ENCODE measurements at places on chromosomes 2 and 18. TPM values are rescaled to one million over a fixed set of nuclear protein-coding genes. Genes with fewer than 3 reads are reported as not detected.

The HOXD13 gene
- polyA plus RNA-seq: 0.43 TPM

The ASB18 gene
- polyA plus RNA-seq: not detected

GRCh38 chr18:56085551-56085950 lies 497.6 kb upstream of the TCF4 start:
- no peak for DNase-seq

DNA sequence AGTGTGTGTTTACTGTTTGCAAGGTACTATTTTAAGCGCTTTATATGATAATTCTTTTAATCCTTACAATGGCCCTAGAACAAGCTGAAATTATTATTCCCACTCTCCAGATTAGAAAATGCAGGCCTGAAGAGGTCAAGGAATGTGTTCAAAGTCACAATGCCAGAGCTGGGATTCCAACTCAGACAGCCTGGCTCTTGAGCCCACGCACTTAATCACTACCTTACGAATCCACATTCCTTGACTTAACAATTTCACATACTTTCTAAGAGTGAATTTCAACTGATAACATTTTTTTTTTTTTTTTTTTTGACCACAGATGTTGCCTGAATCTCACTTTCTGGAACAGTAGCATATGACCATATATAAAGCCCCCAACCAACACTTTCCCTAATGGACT lies 400.3 kb downstream of the NCKAP5 start:
- no peak for DNase-seq

The COBLL1 gene
- 56.2 TPM for polyA plus RNA-seq

The IL36A gene
- polyA plus RNA-seq: not detected

- DNase-seq: no peak
Measured at GRCh38 chr2:33411765-33412164, 64.7 kb upstream of the RASGRP3 start.

- no peak for DNase-seq
Measured at GRCh38 chr18:13461936-13462335, 243.4 kb downstream of the LDLRAD4 start.

The BARD1 gene
- polyA plus RNA-seq: 6.6 TPM

The POTEF gene
- polyA plus RNA-seq: not detected

The C1D gene
- polyA plus RNA-seq: 11.4 TPM

The SPATA3 gene
- polyA plus RNA-seq: not detected

DNA sequence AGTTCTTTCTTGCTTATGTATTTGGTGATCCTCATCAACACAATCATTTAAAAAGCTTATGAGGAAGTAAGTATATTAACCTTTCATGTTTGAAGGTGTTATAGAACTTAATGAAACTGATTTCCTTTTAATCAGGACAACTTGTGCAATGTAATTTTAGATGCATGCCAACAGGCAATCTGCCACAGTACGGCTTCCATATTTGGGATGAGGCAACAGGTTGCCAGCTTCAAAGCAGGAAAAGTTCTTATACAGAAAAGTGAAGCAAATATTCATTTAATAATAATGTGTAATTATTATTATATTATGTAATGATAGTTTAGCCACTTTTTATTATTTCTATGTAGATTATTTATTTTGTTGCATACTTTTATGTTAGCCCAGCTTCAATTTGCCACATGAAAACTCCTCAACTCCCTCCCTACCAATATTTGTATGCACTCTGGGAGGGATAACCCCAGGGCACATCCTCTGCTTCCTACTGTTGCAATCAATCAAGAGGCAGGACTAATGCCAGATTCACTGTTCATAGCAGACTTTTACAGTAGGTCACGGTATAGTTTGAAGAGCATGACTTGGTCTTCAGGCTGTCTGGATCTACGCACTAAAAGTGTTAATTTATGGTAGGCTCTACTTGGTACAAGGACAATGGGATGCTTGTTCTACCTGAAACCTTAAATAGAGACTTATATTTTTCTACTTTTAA lies 277.2 kb downstream of the AGPS start:
- DNase-seq: no peak

GRCh38 chr18:42281124-42281523 lies 326.1 kb downstream of the PIK3C3 start:
- DNase-seq: no peak

GRCh38 chr2:100910111-100910510 lies 90.2 kb downstream of the NPAS2 start:
- no peak for DNase-seq

The UGT1A3 gene
- polyA plus RNA-seq: not detected

DNA sequence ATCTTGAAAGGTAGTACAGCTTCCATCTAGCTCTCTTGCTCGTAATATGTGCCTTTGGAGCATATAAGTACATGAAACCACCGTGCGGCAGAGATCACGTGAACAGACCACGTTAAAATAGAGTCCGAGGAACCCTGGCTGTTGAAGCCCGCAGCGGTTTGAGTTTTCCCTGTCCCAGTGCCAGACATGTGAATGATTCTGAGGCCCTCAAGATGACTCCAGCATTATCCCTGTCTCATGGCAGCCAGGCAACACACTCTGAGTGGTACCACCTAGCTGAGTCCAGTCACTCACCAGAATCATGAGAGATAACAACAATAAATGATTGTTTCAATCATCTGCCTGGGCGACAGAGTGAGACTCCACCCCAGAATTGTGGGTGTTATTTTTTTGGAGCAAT lies 21.6 kb upstream of the AAK1 start:
- no peak for DNase-seq

- DNase-seq: no peak
Measured at GRCh38 chr2:227884511-227884947, 13.1 kb downstream of the DAW1 start.

- DNase-seq: no peak
Measured at GRCh38 chr2:121707344-121707919, 29.2 kb downstream of the NIFK start.

DNA sequence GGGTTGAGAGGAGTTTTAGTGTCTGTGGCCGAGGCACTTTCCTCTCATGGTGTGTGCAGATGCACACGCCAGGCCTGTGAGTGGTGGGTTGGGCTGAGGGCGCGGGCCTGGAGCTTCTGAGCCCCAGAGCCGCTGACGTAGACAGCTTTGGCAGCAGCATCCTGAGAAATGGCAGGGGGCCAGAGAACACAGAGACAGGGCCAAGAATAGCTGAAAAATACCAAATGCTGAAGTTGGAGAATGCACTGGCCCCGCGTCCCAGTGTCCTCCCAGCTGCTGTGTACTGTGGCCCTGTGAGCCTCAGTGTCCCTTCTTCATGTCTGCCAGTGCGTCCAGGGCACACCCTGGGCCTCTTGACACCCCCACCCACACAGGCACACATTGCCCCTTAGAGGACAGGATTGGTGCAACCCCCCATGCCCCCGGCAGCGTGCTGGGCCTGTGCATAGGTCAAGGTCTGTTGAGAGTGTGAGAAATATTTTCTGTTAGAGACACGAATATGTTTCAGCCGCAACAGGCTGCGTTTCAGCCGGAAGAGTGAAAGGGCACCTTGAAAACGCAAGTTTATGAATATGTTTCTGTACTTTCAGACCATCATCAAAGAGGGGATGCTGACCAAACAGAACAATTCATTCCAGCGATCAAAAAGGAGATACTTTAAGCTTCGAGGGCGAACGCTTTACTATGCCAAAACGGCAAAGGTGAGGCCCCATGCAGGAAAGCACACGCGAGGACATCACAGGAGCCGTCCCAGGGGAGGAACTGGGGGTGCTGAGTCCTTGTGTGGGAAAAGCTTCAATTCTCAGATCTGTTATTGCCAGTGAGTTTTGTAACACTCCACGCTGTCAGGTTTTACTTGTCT lies 33.6 kb downstream of the DGKD start:
- peak; percentile 62 for DNase-seq

The SUCLG1 gene
- 51.5 TPM for polyA plus RNA-seq

DNA sequence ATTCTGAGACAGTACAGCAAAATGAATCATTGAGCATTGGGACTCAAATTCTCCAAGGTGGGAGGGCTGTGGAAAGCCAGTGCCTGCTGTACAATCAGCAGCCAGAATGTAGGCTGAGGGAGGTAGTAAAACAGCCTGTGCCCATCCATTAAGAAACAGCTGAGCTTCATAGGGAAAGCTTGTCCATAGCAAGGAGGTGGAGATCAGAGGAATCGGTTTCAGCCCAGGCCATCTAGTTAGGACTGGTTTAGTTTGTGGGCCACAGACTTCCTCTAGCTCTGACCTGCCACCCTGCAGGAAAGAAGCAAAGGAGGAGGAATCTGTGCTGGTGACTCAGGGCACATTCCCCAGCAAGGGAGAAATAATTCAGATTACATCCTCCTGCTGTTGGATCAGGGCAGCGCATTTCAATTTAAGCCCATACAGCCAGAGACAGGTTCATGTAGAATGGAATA lies 333.4 kb downstream of the SETBP1 start:
- DNase-seq: peak; percentile 41

The COL3A1 gene
- 1,450 TPM for polyA plus RNA-seq

GRCh38 chr2:24926602-24927252 lies 6.7 kb upstream of the ADCY3 start:
- DNase-seq: no peak

The UGT1A4 gene
- polyA plus RNA-seq: not detected

The LAMA1 gene
- polyA plus RNA-seq: 3.2 TPM

DNA sequence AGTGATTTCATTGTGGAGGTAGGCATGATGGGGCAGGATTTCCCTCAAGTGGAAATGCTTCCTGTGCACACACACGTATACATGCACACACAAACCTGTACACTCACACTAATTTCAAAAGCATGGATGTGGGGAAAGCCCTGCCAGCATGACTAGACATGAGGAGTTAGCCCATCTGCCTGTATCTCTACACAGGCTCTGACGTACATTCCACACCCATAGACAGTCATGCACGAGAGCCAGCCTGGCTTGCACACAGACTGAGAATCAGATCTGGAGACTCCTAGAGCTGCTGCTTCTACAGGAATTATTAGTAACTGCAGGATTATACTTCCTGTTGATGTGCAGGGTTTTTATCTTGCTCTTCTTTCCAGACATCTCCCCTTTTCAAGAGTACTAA lies 27.3 kb upstream of the NFU1 start:
- DNase-seq: no peak

GRCh38 chr2:44805401-44806235 lies 135.9 kb upstream of the SIX3 start:
- DNase-seq: no peak

GRCh38 chr2:37713258-37713700 lies 41.8 kb upstream of the CDC42EP3 start:
- peak; percentile 88 for DNase-seq

GRCh38 chr2:220569112-220569897 lies 941.9 kb downstream of the SLC4A3 start:
- no peak for DNase-seq

The ERBB4 gene
- not detected for polyA plus RNA-seq

GRCh38 chr2:223740679-223741078 lies 96.7 kb downstream of the AP1S3 start:
- no peak for DNase-seq

DNA sequence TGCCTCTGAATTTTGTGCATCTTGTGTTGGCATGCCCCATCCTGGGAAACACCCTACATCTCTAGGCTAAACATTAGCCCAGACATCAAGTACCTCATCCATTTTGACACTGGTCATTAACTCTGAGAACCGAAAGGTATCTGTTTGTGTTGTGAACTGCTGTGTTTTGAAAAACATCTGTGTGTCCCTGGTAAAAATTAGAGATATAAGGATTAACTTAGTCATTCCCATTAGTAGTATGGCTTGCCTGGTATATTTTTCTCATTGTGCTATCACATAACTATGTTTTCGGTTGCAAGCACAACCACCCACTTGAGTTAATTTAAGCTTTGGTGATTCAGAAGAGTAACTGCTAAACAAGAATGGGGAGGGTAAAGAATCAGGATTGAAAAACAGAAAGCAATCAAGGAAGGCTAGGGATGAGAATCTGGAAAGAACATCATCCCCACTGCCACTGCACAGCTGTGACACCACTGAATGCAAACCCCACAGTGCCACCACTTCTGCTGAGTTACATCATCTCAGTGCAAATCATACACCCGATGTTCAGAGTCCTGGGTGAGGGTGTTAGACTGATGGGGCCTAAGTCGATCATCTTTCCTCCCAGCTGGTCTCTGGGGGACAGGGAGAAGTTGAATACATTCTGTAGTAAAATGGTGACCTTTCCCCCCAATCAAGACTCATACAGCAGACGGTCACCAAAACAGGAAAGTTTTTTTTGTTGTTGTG lies 234.0 kb downstream of the EPHA4 start:
- DNase-seq: no peak

DNA sequence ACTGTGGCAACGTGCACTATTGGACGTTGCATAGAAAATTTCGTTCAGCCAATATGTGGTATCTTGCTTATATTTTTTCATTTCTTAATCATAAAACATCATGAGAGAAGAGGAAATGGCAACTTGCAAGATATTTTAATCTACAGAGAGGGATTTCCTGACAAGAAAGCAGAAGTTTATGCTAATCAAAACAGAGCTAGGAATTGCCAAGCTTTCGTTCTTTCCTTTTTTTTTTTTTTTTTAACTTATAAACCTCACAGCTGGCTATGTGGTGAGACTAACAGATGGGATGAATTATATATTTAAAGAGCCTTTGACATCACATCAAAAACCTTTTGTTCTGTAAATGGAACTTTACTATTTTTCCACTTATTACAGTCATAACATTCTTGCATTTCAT lies 1136.9 kb upstream of the TMEFF2 start:
- DNase-seq: no peak

The TRIM54 gene
- polyA plus RNA-seq: 0.05 TPM

DNA sequence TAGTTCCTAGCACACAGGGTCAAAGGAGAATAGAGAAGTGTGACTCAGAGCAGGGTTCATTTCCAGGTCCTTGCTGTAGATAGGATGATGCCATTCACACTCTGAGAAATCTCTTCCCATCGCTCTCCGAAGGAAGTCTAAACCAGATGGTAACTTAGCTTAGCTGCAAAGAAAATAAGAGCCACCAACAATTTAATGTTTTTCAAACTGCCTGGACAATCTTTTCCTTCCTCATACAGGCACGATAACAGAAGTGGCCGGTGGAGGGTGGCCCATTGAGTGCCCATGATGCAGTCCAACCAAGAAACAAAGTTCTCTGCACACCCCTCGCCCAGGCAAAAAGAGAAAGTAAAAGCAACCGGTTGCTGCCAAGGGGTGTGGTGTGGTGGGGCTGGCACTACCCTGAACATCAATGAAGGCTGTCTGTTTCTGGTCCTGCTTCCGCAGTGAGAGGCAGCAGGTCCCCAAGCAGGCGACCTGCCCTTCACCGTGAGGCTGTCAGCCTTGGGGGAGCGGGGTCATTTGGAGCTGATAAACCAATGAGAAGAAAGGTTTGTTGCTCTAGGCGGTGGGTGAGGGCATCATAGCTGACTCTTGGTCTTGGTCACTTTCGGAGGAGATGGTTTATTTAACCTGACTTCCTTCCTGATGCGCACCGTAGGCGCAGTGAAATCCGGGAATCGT lies 105.6 kb upstream of the CD302 start:
- no peak for DNase-seq

The RTP5 gene
- not detected for polyA plus RNA-seq

The SKOR2 gene
- not detected for polyA plus RNA-seq

The CNTNAP5 gene
- not detected for polyA plus RNA-seq

- no peak for DNase-seq
Measured at GRCh38 chr2:143150287-143150686, 21.1 kb downstream of the ARHGAP15 start.
